ENCODE measurements at places on chromosomes 6 and 20.

DNA sequence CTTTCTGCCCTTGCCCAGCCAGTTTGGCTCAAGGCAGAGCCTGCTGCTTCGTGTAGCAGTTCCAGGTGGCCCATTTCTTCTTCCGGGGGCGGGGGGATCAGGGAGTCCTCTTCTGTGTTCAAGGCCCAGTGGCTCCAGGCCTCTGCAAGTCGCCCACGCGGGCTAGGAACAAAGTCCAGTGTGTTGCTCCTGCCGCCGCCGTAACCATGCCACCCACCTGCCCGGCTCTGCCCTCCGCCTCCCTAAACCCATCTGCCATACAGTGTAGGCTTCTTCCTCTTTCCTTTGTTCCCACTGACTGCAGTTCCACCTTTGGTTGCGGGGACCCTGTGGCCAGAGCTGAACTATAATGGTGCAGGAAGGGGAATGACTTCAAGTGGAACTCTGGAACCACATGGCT, 43.9 kb upstream of the SRF start:
- H3K27ac ChIP-seq: no peak overlapping the region
- no peaks in the 10 kb centered on the region for H3K4me1 ChIP-seq
- H3K36me3 ChIP-seq: no peaks in the 10 kb centered on the region
- H3K4me3 ChIP-seq: no peak overlapping the region

- H3K36me3 ChIP-seq: no peaks in the 10 kb centered on the region
- peaks cover 80% of the 10 kb centered on the region for H3K27me3 ChIP-seq
- no peak for DNase-seq
Measured at GRCh38 chr6:112298021-112298745, 43.8 kb upstream of the LAMA4 start.

GRCh38 chr6:147508866-147509608, 547 bp downstream of the SAMD5 start:
- H3K36me3 ChIP-seq: no peaks in the 10 kb centered on the region
- peaks cover 53% of the 10 kb centered on the region for H3K27me3 ChIP-seq
- no peak overlapping the region for H3K27ac ChIP-seq
- peaks cover 16% of the 10 kb centered on the region for H3K4me1 ChIP-seq

DNA sequence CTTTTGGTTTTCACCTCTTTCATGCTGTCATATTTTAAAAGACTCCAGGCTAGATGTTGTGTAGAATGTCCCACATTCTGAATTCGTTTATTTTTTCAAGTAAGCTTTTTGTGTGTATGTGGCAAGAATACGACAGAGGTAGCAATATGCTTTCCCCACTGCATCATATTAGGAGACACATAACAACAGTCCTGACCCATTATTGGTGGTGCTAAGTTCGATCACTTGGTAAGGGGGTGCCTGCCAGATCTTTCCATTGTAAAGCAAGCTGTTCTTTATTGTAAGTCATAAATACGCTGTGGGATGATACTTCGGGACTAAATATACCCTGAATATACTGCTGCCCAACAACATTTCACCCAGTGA, 588 bp upstream of the NCOA3 start:
- H3K4me3 ChIP-seq: peak overlapping the region; percentile 96
- peaks cover 2% of the 10 kb centered on the region for H3K27me3 ChIP-seq
- no peak for DNase-seq

GRCh38 chr6:135393289-135393688, 104.3 kb downstream of the AHI1 start:
- no peaks in the 10 kb centered on the region for H3K4me1 ChIP-seq
- no peak overlapping the region for H3K27ac ChIP-seq
- DNase-seq: no peak
- no peak overlapping the region for H3K4me3 ChIP-seq
- no peaks in the 10 kb centered on the region for H3K27me3 ChIP-seq

DNA sequence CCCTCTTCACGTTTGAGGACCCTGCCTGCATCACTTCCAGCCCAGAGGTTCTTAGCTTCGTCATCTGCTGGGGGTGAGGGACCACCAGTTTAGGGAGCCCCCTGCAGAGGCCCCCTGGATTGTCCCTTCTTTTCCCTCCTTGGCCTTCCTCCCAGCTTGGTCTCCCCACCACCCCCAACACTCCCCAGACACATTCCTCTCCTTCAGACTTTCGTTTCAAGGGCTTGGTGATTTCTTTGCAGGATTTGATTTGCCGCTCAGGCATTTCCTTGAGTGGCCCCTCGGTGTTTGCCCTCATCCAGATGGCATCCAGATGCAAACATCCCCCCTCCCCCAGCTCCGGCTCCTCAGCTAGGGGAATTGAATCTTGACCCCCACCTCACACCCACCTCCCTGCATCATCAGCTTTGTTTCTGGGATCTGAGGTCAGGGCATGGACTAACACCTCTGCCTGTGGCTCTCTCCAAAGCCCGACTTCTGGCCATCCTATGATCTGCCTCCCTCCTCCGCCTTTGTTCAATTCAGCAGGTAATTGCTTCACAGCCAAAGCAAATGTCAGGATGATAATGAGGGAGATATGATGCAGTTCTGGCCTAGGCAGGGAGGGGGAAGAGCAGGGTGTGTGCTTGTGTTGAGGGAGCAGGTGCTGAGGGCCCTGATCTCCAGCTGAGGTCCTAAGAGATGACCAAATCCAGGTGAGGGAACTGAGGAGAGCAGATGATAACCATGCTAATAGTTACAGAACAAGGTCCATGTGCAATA, 141.5 kb downstream of the VEGFA start:
- no peak for DNase-seq
- H3K36me3 ChIP-seq: no peaks in the 10 kb centered on the region
- H3K27me3 ChIP-seq: peaks cover 3% of the 10 kb centered on the region
